Right ventricle myocardium superior (tissue), 1 donor: ENCODE measurements at places on chromosomes 5 and 9.

DNA sequence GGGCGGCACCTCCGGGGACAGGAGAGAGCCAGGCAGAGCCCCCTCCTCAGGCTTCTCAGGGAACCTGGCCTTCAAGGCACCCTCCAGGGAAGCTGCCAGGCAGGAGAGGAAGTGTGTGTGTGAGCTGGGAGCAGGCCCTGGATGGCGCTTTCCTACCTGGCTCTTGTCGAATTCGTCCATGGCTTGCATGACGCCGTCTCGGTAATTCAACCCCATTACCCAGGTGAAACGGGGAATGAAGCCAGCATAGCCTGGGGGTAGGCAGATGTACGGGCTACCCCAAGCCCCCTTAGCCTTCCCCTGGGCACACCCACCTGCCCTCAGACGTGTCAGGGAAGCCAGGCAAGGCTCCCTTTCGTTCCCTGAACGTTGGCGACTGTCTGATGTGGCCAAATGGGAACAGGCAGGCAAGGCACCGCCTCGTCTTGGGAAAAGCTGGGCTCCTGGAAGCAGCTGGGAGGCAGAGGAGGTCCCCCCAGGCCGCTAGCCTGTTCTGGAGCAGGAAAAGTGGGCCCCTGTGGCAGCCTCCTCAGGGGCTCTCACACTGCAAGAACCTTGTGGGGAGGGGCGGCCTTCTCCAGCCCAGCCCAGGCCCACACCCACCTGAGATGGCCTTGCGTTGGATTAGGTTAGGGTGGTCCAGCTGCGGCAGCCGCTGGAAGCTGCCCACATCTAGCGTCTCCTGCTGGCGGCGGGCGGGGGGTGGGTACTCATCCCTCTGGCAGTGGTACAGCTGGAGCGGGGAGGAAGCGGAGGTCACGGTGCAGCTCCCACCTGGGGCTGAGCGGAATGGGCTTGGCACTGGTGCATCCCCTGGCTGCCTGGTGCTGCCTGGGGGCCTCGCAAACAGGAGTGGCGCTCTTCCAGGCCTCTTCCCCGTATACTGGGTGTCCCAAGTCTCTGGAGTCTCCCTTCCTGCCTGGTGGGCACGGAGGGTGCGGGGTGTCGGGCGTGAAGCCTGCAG lies 3.7 kb downstream of the TUBB4B start:
- no peak for DNase-seq

- no peak for DNase-seq
Observed at GRCh38 chr9:87324613-87325194, 173.0 kb upstream of the DAPK1 start.

- DNase-seq: no peak
Observed at GRCh38 chr5:149322518-149322917, 22.8 kb upstream of the GRPEL2 start.

DNA sequence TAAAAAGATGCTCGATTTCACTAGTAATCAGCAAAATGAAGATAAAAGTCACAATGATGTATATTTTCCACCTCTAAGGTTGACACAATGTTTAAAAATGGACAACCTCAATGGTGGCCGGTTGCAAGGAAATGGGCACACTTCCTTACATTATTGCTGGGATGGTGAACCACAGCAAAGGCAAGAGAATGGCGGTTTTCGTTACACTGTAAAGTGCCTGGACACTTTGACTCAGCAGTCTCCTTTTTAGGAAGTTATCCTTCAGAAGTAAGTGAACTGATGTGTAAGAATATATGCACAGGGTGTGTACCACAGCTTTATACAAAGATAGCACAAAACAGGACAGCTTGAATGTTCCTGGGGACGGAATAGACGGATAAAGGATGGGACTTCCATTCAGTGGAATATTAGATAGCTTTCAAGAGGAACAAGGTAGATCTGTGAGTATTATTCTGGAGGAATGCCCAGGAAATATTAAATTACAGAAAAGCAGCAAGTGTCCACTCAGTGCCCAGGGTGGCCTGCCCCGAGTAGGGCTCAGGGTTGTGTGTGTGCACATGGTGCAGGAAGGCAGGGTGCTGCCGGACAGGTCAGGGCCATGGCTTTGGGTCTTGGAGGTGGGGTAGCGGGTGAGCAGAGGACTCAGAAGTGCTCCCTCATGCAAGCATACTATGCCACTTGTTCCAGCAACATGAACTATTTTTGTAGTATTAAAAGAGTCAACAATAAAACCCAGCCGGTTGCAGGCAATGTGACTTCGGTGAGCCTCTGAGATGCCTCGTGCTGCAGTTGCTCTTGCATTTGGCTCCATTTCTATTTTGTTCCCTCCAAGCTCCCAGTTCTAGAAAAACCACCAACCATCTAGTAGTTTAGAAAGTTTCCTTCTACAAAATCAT lies 24.5 kb downstream of the GADD45G start:
- DNase-seq: no peak

GRCh38 chr5:160315968-160316367 lies 3.6 kb upstream of the CCNJL start:
- no peak for DNase-seq

DNA sequence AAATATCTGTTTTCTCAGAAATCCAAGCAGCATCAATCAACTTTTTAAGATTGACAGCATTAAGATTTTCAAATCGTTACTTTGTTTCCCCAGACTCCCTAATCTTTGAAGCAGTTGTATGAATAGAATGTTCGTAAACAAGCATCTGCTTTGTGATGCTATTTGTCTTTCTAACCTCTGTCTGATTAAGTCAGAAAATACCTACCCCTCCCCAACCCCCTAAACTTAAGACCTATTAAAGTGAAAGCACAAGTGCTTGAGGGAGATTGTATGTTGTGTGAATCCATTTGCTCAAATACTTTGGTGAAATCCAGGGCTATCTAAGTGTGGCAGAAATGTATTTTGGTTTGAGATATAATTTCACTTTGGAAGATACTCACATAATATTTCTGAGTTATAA lies 47.9 kb upstream of the C5orf47 start:
- no peak for DNase-seq

GRCh38 chr5:169706071-169706470 lies 69.0 kb downstream of the DOCK2 start:
- no peak for DNase-seq

- DNase-seq: no peak
Observed at GRCh38 chr5:116629168-116629567, 54.5 kb upstream of the SEMA6A start.

- no peak for DNase-seq
Observed at GRCh38 chr5:9562141-9562540, 16.3 kb upstream of the SEMA5A start.

GRCh38 chr5:118467103-118467502 lies 521.2 kb downstream of the DTWD2 start:
- no peak for DNase-seq

DNA sequence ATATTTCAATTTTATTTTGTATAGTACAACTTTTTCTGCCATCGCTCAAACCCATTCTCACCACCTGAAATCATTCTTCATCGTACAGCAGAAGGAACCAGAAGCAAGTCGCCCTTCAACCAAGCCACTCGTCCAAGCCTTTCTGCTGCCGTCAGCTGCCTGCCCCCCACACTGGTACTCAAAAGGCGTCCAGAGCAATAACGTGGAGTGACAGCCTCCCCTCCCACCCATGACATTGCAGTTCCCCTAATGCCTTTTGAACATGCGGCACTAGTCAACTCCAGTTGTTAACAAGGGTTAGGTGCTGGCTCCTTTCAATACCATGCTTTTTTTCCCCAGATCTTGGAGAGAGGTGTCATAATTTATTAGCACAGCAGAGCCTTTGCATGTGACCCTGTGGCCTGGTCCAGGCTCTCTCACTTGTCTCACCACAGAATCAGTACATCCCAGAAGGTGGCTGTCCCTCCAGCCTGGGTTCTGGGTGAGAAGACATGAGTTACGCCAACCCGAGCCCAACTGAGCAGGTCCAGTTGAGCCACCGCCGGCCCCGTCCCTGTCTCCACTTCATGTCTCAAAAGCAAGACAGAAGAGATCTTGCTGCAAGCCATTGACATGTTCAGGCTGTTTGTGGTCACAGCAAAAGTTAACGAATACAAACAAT lies 20.4 kb upstream of the MED10 start:
- no peak for DNase-seq

DNA sequence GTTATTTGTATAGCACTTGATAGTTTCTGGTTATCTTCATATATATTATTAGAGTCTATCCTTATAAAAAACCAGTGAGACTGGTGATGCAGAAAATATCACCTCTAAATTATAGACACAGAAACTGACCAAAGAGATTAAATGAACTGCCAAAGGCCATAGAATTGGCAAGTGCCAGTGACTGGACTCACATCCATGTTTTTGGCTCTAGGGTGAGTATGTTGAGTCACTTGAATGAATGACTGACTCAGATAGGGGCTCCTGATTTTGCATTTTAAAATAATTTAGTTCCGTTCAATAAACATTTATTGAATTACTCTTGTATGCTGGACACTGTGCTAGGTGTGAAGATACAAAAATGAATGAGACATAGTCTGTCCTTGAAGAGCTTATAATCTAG lies 70.7 kb downstream of the NR2F1 start:
- no peak for DNase-seq

DNA sequence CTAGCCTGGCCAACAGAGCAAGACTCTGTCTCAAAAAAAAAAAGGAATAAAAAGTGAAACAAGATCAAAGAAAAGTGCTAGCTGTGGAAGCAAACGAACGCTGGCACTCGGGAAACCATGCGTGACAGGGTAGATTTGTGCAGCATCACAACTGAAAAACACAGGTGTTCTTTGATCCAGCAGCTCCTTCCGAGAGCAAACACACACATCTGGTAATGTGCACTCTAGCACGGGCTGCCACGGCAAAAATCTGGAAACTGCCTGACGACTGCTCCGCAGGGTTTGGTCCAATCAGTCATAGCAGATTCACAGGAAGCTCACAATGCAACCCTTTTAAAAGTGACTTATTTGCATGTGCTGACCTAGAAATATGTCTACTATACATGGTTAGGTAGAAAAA lies 80.0 kb downstream of the SYK start:
- DNase-seq: no peak
